ENCODE measurements at places on chromosomes 3 and 15.

DNA sequence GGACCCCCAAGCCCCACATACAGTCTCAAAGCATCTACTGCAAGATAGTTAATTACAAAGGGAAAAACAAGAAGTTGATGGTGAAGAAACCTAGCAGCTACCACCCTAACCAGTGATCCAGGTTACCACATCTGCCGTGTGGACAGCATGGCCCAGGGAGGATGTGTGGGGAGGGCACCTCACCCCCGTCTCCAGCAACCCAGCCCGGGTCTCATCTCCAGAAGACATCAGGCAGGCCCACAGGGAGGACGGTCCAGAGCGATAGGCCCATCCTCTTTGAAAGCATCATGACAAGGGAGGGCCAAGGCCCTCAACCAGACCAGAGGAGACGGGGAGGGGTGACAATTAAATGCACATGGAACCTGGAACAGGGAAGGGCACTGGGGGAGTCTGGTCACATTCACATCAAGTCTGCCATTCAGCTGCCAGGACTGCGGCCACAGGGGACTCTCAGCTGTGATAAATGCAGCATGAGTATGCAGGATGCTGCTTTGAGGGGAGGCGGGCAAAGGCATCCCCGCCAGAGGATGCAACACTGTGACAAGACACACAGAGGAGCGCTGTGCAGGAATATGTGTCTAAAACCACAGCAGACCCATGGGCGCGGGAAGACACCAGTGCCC, 18.8 kb downstream of the ZXDC start:
- DNase-seq = no peak

DNA sequence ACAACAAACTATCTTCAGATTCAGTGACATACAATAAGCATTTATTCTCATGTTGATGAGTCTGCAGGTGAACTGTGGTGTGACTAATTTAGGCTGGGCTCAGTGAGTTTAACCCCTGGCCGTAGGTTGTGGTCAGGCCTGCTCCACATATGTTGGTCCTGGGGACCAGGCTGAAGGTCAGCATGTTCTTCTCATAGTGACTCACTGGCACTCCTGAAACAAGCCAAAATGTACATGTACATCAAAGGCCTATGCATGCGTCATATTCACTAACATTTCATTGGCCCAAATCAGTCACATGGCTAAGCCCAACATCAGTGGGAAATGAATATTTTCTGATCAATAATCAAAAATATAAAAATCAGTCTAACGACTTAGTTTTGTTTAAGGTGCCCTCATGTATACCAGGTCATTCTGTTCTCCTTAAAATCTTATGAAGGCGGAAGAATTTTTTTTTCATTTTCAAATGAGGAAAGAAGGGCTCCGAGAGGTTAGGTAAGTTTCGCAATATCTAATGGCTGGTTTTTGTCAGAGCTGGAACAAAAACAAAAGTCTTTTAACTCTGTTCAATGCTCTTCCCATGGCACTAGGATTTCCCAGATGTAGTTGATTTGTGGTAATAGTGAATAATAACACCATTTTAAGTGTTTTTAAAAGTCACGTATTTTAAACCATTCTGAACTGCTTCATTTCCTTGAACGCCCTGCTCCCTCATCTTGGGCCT, 148.5 kb downstream of the MFSD1 start:
- no peak for DNase-seq

DNA sequence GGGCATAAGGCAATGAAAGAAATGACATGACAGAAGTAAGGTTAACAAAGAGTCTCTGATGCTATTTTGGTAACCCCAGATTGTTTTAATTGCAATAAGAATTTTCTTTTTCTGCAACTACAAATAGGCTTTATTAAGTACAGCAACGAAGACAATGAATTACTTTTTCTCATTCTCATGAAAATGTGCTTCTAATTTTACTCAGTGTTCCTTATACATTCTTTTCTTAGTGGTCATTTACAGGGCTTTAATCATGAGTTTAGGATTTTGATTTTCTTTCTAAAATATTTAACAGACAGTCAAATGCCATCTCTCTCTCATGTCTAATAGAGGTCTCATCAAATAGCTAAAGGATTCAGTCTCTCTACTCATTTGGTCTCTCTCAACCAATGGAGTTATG, 452.1 kb downstream of the RAP2B start:
- no peak for DNase-seq

DNA sequence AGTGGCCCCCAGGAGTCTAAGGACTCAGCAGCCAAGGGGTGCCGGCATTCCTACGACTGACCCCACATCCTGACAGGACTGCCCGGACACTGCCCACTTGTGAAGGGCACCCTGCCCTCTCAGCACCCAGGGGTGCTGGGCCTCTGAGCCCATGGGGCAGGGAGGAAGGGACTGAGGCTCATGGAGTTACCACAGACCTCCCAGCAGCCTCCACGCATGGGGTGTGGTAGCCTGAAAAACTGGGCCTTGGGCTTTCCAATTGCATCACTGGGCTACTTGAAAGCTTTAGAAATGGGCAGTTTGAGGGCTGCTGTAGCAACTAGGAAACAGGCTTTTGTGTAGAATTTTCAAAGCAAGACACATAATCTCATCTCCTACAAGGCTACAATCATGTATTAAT, 13.2 kb downstream of the TKT start:
- no peak for DNase-seq

- DNase-seq = no peak
Observed at GRCh38 chr3:34067536-34068051, 269.2 kb downstream of the PDCD6IP start.

DNA sequence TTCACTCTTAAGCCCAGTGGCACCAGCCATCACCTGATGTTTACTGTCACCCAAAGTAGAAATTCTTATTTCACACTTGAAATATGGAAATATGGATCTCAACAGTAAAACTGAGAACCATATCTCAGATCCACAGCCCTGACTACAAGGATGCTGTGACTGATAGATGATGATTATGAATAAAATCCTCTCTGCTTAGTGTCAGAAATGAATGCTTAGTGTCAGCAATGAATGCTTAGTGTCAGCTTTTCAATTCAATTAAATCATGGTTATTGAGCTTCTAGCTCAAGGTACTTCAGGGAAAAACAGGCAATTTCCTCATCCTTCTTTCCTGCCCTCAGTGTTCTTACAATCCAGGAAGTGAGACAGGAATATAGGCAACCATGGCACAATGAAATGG, 392.3 kb downstream of the LSAMP start:
- DNase-seq = no peak

- DNase-seq = no peak
Observed at GRCh38 chr15:37105889-37106288, 5.5 kb upstream of the MEIS2 start.

- DNase-seq = no peak
Observed at GRCh38 chr15:71806452-71806931, 3.9 kb upstream of the NR2E3 start.

- no peak for DNase-seq
Observed at GRCh38 chr3:62630664-62631063, 244.6 kb downstream of the CADPS start.

DNA sequence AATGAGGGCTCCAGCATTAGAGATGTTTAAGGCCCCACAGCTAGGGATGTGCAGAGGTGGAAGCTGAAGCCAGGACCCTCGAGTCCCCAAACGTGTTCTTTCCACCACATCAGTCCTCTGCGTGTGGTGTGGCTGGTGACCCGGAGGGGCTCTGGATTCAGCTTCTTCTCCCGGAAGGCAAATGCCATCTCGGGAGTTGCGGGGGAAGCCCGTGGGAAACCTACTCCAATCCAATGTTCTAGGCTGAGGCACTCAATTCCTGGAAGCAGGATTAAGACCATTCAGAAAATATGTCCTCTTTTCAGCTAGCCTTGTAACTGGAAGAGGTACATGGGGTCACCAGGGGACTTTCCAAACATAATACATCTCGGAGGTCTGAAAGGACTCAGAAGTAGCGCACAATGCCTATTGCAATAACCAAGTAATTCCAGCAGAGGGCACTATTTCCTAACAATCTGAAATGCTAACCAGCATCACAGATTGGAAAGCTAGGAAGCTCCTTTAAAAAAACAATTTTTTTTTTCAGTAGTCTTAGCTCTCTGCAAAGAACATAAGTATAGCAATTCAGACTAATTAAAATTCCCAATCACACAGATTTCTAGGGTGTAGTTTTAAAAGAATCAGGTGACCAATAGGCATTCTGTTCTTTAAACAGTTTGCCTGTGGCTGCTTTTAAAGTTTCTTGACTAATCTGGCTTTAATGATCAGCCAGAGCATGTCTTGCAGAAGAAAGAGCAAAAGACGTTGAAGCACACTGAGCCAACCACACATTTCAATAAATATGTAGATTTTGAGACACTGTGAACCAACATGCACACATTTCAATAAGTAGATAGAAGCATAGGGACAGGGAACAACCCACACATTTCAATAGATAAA, 36.1 kb downstream of the BNC1 start:
- DNase-seq = peak; percentile 20

DNA sequence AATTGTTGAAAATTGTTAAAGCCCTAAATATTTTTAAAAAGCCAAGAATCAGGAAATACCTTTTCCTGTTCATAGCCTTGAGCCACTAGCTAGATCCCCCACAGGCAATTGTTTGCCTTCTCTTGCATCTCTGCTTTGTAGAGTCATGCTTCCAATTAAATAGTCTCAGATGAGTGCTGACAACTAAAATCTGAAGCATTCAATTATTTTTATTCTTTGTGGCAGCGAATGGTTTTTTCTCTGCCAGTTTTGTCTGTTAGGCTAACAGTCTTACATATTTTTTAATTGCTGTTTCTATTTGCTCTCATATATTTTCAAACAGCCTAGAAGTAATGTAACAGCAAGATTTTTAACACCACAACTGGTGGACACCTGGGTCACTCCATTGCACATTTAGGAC, 277.1 kb upstream of the GBE1 start:
- DNase-seq = no peak

DNA sequence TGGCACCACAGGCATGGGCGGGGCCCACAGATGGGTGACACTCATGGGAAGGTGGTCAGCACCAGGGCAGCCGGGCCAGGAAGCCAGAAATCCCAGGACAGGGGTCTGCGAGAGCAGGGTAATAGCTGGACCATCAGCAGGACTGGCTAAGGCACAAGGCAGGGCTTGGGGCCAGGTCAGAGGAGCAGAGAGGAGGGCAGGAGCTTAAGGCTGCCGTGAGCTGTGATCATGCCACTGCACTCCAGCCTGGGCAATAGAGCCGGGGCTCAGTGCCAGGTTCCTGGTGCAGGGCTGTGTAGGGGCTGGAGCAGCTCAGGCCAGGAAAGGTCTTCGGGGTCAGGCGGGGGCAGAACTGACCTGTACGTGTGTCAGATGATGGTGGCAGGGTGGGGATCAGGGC, 64.2 kb upstream of the LINGO1 start:
- no peak for DNase-seq

- no peak for DNase-seq
Observed at GRCh38 chr3:88480822-88481221, 331.1 kb downstream of the C3orf38 start.

GRCh38 chr3:171791692-171792076, 18.6 kb downstream of the PLD1 start:
- DNase-seq = no peak

GRCh38 chr3:25472731-25473130, 44.7 kb downstream of the RARB start:
- no peak for DNase-seq

DNA sequence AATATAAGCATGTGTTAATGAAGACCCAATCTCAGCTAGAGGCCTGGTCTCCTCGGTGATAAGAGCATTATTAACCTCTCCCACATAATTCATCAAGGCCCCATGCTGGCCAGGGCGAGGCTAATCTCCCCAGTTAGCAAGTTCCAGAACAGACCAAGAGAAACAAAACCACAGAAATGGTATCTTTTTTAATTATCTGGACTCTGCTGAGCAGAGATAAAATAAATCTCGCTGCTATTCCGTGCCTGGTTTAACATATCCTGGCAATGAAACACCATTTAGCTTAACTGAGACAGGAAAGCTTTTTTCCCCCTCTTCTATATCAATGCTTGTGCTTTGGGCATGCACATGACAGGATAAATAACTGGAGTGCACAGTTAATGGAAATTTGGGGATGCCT, 72.5 kb upstream of the ARHGEF3 start:
- no peak for DNase-seq

DNA sequence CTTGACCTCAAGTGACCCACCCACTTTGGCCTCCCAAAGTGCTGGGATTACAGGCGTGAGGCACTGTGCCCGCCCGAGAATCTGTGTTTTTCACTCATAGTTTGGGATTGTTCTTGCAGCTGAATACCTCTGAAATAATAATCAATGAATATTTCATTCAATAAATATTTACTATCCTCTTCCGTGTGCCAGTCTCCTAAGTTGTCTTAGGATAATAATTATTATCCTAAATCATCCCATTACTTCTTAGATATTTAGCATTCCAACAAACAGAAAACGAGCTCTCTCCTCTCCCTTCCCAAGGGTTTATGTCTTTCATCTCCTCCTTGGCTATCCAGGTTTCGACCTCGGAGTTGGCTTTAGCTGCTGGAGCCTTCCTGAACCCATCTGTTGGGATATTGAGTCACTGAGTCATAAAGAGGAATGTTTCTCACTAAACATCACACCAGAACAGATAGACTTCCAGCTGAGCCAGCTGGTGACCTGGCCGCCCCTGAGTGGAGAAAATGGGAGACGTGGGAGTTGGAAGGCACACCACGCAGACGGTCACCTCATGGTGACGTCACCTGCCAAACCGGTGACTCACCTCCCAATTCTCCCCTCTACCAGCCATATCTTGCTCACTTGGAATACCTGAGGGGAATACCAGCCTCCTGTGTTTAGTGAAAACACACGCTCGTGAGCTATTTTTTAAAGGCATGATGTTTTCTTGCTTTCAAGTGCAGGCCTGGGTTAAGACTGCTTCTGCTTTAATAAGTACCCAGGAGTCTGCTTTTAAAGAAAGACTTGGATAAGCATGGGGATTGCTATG, 43.9 kb downstream of the BHLHE40 start:
- no peak for DNase-seq

- DNase-seq = no peak
Observed at GRCh38 chr3:40207796-40208195, 101.7 kb upstream of the EIF1B start.

GRCh38 chr3:126780666-126781065, 76.6 kb downstream of the CHCHD6 start:
- DNase-seq = no peak

DNA sequence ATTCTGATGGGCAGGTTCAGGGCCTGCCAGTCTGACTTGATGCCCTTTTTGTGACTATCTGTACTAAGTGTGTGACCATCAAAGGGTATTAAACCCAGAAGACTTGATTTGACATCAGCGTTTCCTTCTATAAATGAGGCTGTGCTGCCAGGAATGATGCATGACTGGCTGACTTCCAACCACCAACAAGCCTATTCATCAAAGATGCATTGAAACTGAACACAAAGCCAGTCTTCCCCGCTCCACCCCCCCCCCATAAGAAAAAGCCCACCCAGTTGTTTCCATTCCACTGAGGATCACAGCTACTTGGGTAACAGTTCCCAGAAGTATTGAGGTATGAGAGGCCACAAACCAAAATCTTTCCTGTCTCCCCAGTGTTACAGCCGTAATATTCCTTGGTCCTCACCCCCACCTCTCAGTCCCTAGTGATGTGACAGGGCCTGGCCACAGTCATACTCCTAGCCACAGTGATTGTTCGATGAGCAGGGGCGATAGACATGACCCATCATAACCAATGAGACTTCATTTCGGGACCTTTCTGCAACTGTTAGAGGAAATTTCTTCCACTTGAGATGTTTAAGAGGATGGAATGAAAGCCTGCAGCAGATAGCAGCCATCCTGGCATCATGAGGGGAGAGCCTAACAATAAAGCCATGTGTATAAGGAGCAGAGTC, 22.6 kb downstream of the SH3BP5 start:
- DNase-seq = no peak

Measured in NCI-H2107 (cell line).